Hematopoietic multipotent progenitor cell treated with erythropoietin and hydrocortisone succinate and interleukin-3 and kit ligand, for 6 days (in vitro differentiated cells): ENCODE measurements at places on chromosomes 2 and 18.

DNA sequence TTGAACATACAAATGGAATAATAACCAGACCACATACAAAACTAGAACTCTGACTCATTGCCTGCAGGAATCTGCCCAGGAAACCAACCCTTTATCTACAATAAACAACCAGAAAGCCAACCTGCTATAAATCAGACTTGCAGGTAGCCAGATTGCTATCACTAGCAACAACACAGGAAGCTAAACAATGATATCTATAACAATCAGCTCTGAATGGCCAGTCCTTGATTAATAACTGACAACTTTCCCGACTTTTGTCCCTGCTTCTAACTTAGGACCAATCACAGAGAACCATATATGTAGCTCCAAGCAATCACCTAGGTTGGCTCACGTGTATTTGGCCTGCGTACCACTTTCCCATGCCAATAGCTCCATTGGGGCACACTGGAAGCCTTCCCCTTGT lies 470.8 kb downstream of the RIT2 start:
- no peak for DNase-seq

DNA sequence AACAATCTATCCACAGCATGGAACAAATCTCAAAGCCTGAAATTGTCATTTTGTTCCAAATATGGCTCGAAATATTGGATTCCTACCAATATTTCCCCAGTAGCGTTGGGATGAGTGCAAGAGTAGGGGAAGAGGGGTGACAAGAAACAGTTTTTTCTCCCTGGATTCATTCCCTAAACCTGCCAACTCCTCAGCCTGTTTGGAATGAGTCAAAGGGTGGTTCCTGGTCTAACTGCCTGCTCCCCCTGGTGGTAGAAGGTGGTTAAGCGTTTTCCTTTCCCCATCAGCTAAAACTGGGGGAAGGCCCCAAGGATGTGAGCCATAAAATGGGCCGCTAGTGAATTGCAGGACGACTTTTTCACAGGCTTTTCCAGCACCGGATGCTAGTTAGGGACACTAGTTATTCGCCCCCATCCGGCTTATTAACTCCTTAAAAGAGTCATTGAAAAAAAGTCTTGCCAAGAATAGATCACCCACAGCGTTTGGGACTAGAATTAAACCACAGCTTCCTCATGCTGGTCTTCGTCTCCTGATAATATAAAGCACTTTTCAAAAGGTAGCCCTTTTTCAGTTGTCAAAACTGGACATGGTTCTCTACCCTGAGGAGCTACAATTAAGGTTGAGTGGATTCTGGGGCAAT lies 72.5 kb downstream of the DHRS9 start:
- peak; percentile 84 for DNase-seq

- DNase-seq, result peak; percentile 68
Measured at GRCh38 chr18:74493689-74494088, 2.5 kb upstream of the CNDP2 start.

DNA sequence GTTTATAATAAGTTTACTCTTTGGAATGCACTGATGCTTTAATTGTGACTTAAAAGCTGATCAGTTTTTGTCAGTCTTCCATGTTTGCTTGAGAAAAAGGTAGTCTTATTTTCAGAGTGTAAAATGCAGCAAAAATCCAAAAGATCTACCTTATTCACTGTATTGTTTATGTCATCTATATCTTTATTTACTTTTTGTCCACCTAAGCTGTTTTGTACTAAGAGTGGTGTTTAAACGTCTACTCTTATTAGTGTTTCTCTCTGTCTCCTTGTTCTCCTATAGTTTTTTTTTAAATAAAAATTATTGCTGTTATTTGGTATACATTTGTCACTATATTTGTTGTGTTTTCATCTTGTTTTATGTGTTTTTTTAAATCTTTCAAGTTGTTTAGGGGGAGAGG lies 50.4 kb downstream of the VRK2 start:
- no peak for DNase-seq

- DNase-seq, result no peak
Measured at GRCh38 chr18:6057604-6058003, 162.3 kb upstream of the TMEM200C start.

DNA sequence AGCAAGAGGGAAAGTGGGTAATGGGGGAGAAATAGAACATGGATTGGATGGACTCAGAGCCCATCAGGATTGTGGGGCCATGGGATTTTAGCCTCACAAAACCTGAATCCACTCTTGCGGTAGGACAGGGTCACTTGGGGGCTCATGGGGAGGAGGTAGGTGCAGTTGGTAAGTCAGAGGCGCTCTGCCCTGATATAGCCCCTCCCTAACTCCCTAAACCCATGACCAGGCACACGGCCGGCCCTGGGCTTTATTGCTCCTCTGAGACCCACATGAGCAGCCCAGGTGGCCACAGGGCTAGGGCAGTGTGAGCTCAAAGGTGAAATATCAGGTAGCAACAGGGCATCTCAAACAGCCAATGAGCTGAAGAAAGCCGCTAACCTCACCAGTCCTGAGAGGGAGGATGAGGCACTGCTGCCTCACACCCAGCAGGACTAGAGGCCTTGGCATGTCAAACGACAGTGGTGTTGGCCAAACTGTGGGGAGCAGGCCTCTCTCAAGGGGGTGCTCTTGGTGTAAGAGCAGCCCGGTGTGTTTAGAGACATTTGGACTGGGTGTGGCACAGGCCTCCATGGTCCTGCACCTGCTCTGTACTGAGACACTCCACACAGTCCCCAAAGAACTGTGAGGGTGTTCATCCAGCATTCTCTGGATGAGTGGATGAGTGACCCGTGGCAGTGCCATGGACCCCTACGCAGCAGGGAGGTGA lies 90.8 kb upstream of the HS6ST1 start:
- no peak for DNase-seq

- no peak for DNase-seq
Measured at GRCh38 chr18:9380101-9380500, 45.5 kb downstream of the TWSG1 start.

DNA sequence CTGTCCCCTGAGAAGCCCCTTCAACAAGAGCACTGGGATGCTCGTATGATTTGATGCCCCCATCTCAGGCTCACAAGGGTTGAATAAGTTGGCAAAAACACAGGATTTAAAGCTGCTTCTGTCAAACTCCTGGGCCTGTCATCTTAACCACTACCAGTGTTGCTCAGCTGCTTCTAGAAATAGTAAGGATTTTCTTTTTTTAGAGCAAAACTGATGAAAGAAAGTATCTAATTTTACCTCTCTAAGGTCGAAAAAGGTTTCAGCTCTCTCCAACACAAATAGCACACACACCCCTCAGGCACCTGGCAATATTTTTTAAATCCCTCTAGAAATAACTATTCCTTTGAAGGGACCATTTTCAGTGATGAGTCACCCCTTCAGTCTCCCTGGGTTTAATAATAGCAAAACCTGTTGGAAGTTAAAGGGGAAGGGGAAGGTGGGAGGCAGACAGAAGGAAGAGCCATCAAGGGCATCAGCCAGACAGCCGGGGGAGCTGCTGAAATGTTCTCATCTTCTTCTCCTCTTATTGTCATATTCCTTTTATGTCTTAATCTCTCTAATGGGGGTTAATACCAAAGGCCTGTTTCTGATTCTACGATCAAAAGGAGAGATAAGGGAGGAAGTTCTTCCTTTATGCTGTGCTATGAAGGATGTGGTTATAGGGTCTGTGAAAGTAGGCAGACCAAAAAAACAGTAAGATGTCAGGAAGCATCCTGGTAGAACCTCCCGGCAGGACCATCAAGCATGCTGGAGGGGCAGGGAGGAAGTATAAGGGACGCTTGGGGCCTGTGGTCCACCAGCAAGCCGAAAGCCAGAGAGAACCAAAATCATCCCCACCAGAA lies 31.9 kb upstream of the SLC35G4 start:
- DNase-seq, result no peak

- DNase-seq, result no peak
Measured at GRCh38 chr2:19020144-19021099, 338.0 kb downstream of the OSR1 start.

GRCh38 chr2:72685638-72686213 lies 140.1 kb downstream of the EXOC6B start:
- DNase-seq, result no peak

DNA sequence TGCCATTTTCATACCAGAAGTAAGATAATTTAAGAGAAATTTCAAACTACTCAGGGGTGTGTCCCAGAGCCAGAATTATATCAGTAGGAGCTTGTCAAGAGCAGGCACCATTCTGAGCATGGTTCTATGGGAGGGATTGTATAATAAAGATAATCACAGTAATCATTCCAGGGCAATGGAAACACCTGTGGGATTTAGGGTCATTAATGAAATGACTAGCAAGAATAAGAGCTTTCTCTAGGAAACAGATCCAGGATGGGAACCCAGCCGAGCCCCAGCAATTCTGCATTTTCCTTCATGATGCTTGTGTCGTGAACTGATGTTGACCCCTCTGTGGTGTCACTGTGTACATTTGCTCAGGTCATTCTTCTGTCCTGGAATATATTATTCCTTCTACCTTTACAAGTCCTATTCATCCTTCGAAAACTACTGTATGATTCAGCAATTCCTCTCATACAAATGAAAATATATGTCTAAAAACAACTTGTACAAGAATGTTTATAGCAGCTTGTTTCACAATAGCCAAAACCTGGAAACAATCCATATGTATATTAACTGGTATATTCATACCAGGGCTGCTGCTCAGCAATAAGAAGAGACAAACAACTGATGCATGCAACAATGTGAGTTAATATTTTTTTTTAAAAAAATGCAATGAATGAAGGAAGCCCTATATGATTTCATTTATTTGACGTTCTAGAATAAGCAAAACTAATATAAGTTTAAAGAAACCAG lies 687.8 kb upstream of the KLHL29 start:
- DNase-seq, result no peak

DNA sequence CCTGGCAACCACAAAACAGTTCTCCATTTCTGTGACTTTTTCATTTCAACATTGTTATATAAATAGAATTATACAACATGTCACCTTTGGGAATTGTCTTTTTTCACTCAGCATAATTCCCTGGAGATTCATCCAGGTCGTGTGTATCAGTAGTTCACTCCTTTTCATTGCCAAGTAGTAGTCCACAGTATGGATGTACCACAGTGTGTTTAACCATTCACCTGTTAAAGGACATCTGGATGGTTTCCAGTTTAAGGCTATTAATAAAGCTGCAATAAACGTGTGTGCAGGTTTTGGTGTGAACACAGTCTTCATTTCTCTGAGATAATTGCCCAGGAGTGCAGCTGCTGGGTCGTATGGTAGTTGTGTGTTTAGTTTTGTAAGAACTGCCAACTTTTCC lies 35.7 kb downstream of the COPS7B start:
- no peak for DNase-seq

DNA sequence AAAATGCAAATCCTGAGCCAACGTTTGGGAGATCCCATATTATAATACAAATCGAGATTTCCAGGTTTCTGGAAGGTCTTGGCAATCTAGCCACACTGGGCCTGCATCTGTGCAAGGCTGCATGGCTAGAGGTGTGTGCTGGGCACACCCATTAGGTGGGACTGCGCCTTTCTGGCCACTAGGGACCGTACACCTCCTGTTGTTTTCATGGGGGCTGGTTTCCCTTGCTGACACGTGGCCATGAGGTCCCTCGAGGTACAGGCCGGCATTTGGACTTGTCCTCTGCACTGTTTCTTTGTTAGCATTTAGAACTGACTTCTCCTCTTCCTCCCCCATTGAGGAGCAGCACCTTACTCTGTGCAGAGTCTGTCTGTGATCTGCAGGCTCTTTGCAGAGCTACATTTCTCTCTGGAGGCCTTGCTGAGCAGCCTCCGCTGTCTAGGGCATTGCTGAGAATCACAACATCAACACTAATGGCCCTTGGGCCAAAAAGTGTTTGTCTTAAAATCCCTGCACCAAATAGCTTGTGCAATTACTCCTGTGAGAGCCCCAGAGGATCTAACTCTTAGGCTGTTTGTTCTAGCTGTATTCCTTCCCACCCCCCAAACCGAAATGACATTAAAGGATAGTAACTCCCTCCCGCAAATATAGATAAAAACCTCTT lies 131.2 kb downstream of the NEDD4L start:
- no peak for DNase-seq

DNA sequence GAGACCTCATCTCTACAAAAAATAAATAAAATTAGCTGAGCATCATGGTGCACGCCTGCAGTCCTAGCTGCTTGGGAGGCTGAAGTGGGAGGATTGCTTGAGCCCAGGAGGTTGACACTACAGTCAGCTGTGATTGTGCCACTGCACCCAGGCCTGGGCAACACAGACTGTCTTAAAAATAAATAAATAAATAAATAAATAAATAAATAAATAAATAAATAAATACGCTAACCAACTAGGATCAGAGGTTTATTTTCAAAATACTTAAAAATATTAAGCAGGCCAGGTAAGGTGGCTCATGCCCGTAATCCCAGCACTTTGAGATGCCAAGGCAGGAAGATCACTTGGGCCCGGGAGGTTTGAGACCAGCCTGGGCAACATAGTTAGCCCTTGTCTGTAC lies 63.6 kb downstream of the KCNG3 start:
- DNase-seq, result no peak

- DNase-seq, result no peak
Measured at GRCh38 chr2:207123776-207124391, 41.9 kb downstream of the KLF7 start.

GRCh38 chr2:159124441-159124911 lies 156.0 kb downstream of the TANC1 start:
- DNase-seq, result peak; percentile 87

- DNase-seq, result no peak
Measured at GRCh38 chr18:4058179-4058578, 396.9 kb downstream of the DLGAP1 start.

GRCh38 chr18:12597760-12598159 lies 60.1 kb downstream of the SPIRE1 start:
- DNase-seq, result no peak

DNA sequence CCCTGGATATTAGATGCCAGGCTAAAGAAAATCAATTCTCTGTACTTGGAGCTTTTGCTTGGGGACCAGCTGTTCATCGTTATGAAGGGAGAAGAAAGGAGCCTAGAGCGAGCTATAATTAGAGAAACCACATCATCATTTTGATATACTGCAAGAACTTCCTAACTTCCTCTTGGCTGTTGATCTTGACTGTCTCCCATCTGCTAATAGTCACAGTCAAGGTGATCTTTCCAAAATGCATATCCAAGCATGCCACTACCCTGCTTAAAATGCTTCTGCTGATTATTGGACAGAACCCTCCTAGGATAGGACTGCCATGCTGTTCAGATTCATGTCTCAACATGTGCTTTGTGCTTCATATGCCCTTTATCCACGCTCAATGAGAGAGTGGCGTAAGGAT lies 54.8 kb downstream of the RAPGEF4 start:
- no peak for DNase-seq

GRCh38 chr18:31303771-31304170 lies 14.2 kb upstream of the DSG1 start:
- no peak for DNase-seq

GRCh38 chr18:57343833-57344232 lies 8.5 kb upstream of the ST8SIA3 start:
- no peak for DNase-seq
